Left ventricle myocardium superior (tissue), 1 donor: ENCODE measurements at places on chromosomes 5 and 9.
A peak's percentile ranks its signal among the peaks of the same experiment; 100 is the strongest.

GRCh38 chr9:37104183-37104889 is 16.0 kb upstream of the ZCCHC7 start:
- DNase-seq = no peak

GRCh38 chr9:112777914-112778313 is 27.4 kb downstream of the SNX30 start:
- DNase-seq = no peak

- DNase-seq = no peak
Measured at GRCh38 chr5:19795218-19795617, 192.8 kb downstream of the CDH18 start.

DNA sequence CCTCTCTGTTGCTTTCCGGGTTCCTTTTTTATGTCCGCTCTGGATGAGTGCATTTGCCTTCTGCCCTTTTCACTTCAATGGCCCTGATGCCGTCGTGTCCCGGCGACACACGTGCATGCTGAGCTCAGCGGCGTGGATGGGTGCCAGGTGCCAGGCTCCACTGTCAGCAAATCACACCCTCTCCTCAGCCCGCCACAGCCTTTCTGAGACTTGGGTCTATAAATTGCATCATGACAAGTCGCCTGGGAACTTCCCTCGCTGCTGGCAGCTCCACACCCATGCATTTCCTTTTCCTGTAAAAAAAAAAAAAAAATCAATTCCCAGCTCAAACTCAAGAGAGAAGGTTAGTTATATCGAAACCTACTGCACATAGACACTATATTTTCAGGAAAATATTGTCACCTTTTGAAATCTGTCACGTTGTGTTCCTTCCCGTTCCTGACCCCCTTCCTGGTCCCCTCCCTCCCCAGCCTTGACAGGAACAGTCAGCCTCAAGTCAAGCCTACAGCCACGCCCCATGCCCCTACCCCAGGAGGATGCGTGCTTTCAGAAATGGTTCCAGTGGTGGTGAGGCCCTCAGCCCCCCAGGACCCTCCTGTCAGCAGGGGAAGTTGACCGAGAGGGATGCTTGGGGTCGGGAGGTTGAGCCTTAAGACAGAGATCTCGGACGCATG is 110.3 kb upstream of the PTCH1 start:
- DNase-seq = peak; percentile 61

DNA sequence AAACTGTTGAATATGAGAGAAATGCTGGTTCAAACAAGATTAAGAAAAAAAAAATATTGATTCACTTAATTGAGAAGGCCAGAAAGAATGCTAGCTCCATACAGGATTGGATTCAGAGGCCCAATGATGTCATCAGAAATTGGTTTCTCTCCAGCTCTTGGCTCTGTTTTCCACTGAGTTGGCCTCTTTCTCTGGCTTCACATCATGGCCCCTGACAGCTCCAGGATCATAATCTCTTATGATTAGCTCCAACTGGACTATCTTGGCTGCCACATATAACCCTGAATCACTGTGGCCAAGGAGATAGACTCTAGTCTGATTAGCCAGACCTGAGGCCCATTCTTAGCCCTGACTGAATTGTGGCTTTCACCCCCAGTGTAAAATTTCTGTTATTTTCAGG is 244.7 kb upstream of the GRAMD2B start:
- DNase-seq = no peak

DNA sequence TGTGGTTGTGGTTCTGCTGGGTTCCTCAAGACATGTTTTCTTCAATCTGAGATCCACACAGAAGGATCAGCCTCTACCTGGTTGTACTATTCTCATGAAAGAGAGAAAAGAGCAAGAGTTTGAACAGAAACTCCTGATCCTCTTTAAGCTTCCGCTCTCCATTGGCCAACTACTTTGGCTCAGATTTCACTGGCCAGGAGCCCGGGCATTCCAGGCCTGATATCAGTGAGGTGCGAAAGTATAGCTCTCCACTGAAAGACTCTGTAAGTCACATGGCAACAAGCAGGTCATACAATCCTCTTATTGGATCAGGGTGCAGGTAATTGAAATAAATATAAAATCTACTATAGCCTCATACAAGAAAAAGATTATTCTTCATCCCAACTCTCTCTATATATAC is 920.5 kb downstream of the TLE4 start:
- DNase-seq = peak; percentile 26

DNA sequence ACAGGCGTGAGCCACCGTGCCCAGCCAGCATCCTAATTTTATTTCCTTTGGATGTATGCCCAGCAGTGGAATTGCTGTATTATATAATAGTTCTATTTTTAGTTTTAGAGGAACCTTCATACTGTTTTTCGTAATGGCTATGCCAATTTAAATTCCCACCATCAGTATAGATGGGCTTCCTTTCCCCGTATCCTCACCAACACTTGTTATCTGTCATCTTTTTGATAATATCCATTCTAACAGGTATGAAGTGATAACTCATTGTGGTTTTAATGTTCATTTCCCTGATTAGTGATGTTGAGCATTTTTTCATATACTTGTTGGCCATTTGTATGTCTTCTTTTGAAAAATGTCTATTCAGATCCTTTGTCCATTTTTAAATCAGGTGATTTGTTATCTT is 13.0 kb downstream of the F2R start:
- no peak for DNase-seq

- DNase-seq = no peak
Measured at GRCh38 chr5:141825791-141826560, 52.2 kb downstream of the PCDH1 start.

DNA sequence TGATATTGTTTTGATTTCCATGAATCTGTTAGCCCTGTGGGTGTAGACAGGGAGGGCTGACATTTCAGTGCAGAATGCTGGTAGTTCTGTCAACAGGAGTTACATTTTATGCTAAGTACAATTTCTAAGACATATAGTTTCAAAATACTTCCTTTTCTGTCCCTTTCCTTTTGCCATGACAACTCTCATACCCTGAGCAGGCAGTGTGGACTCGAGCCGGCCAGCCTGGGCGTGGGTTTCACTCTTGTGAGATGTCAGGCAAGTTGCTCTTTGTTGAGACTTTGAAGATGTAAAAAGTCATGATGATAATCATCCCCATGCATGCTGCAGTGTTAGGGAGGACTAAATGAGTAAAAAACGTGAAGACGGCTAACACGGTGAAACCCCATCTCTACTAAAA is 197.9 kb downstream of the CFAP90 start:
- no peak for DNase-seq

DNA sequence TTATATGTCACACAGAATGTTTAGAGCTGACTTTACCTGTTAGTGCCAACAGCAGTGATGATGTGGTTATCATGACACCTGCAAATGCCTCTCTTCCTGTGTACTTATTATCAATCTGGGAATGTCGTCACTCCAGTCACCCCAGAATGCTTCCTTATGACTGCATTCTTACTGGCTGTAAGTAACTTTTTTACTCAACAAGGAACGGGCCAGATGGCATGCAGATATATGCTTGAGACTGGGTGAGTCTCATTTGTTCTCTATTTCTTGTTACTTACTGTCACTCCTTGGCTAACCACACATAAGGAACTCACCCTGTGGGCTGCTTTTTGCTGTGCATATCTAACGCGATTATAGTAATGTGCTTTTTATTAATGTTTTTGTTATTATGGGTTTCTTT is 385.5 kb upstream of the MEF2C start:
- DNase-seq = no peak

DNA sequence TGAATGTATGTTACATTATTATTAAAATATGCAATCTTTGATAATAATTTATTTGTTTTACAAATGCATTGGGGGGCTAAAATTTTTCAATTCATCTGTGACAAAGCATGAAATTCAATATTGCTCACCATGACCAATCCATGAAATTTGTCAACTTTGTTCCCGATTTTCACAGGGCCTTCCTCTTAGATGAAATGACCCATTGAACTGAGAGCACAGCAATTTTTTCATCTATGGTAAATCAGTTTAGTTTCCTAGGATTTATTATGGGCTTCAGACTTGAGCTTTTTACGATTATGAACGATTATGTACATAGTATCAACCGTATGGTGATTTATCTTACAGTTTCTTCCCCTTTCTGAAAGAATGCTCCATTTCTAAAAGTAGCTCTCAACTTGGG is 157.3 kb downstream of the KIAA0825 start:
- no peak for DNase-seq

GRCh38 chr5:133474851-133475590 is 137.3 kb downstream of the FSTL4 start:
- no peak for DNase-seq

DNA sequence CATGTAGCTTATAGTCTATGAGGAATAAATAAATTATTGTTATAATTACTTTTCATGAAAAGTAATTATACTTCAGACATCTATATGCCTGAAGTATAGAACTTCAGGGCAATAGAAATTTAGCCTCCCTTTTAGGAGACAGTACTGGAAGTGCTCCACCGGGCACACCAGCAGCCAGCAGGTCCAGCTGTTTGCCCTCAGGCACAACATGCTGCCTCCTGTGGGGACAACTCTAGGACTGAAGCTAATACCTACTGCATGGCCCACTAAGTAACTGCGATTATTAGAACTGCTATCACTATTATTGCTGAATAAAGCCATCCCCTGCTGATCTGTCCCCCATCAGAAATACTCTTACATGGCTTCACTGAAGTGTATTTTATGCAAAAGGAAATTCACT is 329.6 kb downstream of the MED10 start:
- DNase-seq = no peak

DNA sequence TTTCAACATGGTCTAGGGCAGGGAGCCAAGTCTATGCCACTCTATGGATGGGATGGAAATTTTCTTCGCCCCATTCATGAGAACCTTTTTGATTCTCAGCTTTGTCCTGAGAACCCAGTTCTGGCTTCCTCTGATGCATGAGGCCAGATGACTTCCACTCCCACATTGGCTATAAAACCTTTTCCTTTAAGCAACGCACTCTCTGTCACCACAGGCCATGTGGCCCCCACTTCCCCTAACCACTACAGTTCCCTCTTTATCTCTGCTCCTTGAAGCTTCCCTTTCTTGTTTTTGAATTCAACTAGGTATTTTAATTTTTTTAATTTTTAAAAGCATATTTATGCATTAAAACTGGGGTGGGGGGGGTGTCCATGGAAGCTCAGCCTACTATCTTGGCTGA is 401.3 kb downstream of the ENC1 start:
- DNase-seq = no peak

- no peak for DNase-seq
Measured at GRCh38 chr9:19032406-19032805, 603 bp downstream of the SAXO1 start.

DNA sequence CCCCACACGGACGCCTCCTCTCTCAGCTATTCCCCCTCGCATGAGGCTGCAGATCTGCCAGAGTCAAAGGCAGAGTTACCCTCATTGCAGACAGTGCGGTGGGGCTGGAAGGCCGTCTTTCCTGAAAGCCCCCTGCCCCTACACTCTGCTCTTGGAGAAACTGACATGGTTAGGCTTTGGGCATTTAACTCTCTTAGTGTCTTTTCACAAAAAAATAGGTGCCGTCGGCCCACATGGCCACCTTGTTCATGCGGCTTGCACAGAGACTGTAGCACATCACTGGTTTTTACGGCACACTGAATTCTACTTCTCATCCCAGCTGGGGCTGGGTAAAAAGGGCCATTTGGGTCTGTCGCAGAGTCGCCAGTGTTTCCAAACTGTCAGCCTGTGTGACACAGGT is 107.6 kb downstream of the ENTREP1 start:
- no peak for DNase-seq

GRCh38 chr5:4129523-4129922 is 533.9 kb downstream of the IRX1 start:
- no peak for DNase-seq

DNA sequence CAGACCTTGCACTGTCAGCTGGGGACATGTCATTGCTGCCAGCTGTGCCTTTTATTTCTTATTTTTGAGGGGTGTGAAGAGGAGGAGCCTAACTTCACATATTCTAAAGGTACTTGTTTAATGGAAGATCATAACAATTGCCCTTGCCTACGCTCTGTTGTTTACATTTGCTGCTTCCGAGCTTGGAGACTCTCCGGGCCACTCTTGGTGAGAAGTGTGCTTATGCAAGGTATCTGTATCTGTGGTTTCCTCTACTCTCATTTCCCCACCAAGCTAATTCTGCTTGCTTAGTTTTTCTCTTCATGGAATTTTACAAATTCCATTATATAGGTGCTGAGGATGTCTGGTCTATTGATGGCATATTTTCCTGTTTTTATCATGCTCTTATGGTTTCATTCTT is 105.3 kb downstream of the RASGRF2 start:
- no peak for DNase-seq

- peak; percentile 19 for DNase-seq
Measured at GRCh38 chr9:93676310-93677047, 100.1 kb downstream of the PHF2 start.

DNA sequence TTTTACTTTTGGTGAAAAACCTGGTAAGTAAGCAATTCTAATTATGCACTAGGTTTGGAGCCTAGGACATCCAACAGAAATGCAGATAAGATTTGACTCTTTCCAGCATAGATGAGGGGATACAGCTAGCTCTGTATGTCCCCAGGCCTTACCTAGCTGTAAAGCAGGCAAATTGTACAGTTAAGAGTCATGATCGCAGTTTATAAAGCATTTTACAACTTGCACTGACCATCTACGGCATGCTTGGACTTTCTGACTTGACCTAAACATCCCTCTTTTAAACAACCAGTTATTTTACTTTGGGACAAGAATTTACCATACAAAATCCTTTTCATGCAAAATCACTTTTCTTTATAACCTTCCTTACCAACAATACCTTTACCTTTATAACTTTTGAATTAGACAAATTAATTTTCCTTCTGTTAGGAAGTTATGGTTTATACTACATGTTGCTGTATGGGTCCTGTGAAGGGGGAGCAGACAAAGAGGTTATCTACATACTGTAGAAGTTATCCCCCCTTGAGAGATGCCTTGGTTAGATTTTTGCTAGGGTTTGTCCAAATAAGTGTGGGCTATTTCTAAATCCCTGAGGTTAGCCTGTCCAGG is 36.8 kb downstream of the FGD3 start:
- DNase-seq = no peak

GRCh38 chr5:36744773-36745589 is 131.6 kb upstream of the NIPBL start:
- DNase-seq = peak; percentile 70

DNA sequence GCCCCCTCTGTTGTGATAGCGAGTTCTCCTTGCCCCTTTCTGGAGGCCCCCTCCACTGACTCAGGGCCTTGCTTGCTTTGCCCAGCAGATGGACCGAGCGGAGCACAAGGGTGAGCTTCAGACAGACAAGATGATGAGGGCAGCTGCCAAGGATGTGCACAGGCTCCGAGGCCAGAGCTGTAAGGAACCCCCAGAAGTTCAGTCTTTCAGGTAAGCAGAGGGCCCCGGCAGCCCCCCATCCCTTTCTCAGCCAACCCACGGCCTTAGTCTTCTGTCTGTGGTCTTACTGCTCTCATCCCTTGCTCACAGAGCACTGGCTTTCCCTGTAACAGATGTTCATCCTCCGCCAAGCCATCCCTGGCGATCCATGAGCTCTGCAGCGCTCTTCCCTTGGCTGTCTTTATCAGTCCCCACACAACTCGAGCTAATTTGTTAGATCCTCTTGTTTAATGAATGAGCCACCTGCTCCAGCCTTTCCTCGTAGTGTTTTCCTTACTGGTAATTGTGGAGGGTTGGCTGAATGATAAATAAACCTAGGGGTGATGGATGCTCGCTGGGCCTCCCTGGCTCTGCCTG is 18.4 kb upstream of the RARS1 start:
- no peak for DNase-seq
